Activated CD8-positive, alpha-beta memory T cell treated with anti-CD3 and anti-CD28 coated beads, Interleukin-2, amount 10 ng/mL, durations not matched to agents 7 days and 5 days (primary cell): ENCODE measurements at places on chromosomes 6 and 20. TPM values are rescaled to one million over a fixed set of nuclear protein-coding genes. Genes with fewer than 3 reads are reported as not detected.
A peak's percentile ranks its signal among the peaks of the same experiment; 100 is the strongest.

The TRIM10 gene
- not detected for total RNA-seq

DNA sequence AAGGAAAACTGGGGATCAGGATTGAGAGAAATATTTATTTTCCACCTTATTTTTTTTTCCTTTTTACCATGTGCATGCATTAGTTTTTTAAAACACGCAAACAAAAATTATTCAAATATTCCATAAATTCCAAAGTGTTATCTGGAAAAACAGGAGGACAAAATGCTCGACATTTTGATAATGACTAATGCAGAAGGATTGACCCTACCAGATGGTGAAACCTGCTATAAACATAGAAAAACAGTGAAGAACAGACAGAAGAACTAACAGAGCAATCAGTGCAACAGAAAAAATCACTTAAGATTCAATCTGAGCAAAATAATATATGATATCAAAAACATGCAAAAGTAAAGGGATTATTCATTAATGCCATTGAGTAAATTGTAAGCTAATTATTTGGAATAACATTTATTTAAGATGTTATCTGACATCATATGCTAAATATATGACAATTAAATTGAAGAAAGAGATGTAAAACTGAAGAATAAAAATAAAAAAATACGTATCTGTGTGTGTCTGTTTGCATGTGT is 218.4 kb downstream of the LMBRD1 start:
- DNase-seq, result no peak

The GPR6 gene
- total RNA-seq, result not detected

The COL21A1 gene
- not detected for total RNA-seq

The ZBTB12 gene
- total RNA-seq, result 3.3 TPM

DNA sequence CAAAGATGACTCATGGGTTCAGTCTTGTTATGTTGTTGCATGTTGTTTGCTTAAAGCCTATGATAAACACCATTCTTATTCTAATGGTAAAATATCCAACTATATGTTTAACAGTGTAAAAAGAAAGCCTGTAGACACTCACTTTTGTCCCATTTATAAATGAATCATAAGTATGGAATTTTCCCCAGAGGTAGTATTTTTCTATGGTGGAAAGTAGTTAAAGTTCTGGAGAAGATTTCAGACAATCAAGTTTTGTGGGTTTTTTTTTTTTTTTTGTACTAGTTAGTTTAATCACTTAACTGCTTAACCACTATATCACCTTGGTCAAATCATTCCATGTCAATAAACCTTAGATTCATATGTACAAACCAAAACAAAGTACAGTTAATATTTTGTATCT is 35.8 kb downstream of the PTCHD4 start:
- no peak for DNase-seq

The COL9A1 gene
- total RNA-seq, result not detected

The FAM209B gene
- 1.3 TPM for total RNA-seq

- no peak for DNase-seq
Measured at GRCh38 chr6:99022039-99022609, 74.4 kb upstream of the FBXL4 start.

The DUSP15 gene
- not detected for total RNA-seq

- DNase-seq, result no peak
Measured at GRCh38 chr6:127201321-127201720, 65.3 kb upstream of the RNF146 start.

DNA sequence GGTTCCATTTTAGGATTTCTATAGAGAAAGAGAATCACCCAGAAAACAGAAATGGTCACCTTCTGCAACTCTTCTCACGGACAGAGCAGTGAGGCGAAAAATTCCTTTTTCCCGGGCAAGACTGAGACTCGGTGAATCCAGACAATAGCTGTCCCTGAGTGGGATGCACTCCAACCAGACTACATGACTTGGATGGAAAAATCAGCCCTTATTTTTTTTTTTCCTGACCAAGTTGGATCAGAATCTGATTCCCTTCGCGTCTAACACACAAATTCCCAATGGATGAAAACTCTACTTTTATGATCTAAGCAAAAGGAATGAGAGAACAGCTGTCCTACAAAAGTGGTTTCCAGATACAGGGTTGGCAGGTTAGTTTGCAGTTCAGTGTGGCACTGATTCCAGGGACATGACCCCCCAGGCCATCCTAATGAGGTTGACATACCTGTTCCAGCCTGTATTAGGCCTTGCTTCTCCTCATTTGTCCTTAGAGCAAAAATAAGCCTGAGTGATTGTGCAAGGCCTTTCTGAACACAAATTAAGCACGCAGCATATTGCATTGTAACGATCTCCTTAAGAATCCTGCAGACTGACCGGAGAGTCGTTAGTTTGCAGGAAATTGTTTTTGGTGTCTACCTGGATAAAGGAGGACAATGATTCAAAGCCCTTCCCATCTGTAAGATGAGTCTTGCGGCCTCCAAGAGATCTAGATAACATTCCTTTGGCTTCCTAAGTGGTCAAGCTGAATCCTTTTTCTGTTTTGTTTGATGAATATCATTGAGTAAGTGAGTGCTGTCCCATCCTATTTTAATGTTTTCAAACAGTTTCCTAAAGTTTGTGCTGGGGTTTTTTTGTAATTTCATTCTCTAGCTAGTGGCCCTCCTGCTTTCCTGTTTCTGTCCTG is 1.5 kb upstream of the NEDD9 start:
- no peak for DNase-seq

DNA sequence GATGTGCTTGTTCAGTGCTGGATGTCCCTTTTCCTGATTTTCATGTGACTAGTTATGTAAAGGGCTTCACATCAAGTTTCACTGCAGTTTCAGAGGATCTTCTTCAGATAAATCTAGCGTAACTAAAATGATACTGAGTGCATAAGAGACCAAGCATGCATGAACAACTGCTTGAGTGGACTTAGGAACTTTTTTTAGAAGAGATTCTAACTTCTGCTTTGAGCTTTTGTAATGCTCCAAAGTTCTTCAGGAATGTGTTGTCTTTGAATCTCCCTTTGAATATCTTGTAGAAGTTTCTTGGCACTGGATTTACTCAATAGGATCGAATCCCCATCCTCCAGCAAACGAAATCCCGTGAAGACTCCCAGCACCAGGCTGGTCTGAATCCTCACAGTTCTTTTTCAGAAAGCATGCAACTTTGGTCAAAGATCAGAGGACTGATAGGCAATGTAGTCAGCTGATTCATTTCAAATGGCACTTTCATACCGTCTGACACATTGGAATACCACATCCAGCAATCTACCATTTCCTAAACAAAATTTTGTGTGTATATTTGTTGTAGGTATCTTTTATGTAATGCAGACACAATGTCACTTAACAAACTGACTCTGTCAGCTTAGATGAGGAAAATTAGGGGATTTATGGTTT is 33.2 kb downstream of the ENPP1 start:
- no peak for DNase-seq

The FAM209A gene
- 1.7 TPM for total RNA-seq

The SLC22A7 gene
- total RNA-seq, result not detected

The HCK gene
- total RNA-seq, result not detected

DNA sequence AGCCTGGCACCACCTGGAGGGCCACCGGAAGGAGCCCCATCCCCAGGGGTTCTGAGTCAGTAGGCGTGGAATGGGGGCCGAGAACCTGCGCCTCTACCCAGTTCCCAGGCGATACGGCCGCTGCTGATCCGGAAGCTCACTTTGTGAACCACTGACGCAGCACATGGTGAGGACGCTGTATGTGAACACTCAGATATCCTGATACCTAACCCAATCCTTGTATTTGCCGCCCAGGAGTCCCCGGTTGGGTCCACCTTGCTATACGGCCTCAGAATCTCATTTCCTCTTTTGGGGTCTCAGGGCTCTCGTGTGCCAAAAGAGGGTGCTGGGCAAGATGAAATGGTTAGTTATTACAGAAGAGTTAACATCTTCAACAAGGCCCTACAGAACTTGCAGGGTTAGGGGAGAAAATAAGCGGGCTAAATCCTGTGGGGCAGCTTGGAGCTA is 604 bp upstream of the RAB5IF start:
- DNase-seq, result peak; percentile 81

- DNase-seq, result no peak
Measured at GRCh38 chr20:5612581-5613301, 137.5 kb upstream of the SHLD1 start.

- no peak for DNase-seq
Measured at GRCh38 chr6:127216810-127217789, 49.6 kb upstream of the RNF146 start.

DNA sequence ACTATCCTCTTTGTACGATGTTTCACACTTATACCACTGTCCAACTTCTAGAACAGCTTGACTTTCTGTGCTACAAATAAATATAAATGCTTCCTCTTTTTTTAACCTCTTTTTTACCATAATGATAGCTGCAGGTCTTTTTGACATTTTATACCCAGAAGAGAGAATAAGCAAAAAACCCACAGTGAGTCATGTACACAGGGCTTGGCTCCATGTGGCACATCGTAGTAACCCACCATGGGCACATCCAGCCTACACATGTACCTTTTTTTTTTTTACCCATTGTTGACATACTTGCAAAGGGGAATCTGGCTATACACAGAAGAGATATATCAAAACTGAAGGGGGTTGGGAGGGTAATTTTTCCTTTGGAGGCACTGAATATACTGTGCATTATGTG is 59.5 kb upstream of the RSPO3 start:
- DNase-seq, result no peak

The C6orf58 gene
- not detected for total RNA-seq

- DNase-seq, result no peak
Measured at GRCh38 chr6:19158586-19158985, 678.6 kb upstream of the ID4 start.

DNA sequence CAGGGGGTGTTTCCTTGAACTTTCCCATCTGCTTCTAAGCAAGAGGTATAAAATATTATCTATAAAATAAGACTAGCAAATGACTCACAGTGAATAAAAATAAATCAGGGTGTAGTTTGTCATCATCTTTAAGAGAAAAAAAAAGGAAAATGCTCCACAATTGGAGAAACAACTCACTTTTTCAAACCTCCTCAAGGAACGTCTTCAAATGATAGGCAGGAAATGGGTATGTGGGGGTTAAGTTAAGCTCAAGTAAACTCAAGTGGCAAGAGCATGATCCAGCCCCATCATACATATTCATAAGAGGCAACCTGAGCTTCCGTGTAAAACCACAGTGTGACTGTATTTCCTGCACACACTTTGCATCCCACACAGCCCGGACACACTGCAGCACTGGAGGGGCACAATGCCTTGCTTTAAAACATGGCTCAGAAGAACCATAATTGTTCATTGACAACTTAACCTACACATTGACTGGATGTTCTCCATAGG is 58.5 kb upstream of the CEP85L start:
- peak; percentile 91 for DNase-seq

DNA sequence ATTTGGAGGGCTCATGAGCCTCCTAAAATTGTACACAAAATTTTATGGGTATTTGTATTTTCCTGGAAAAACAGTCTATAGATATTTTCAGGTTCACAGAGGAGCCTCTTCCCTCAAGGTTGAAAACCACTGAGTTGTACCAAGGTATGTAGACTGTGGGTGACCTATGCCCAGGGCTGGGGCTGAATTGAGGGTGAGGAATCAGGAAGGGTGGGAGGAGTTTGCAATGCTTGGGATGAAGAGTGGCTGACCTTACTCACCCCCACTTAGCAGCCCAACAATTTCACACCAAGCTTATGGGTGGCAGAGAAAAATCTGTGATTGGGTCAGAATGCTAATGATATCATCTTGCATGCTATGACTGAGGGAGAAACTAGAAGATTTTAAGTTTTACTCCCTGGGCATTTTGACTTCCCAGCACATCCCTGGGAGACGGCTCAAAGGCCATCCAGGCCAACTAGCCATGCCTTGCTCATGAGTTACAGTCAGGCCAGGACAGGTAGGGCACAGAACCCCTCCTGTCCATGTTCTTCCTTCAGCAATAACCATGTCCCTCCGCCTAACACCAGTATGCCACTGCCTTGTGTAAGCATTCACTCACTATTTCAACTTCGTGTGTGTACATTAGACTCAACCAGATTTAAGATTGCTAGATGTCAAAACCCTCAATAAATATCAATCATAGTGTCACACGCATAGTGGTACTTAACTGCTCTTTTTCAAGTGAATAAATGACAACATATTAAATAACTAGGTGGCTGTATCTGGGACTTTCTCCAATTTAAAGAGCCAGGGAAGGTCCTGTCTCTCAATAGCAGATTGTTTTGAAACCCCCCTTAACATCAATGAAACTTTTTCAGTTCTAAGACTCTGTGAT is 16.6 kb downstream of the ADTRP start:
- DNase-seq, result no peak

GRCh38 chr6:133099573-133099972 is 141.6 kb upstream of the EYA4 start:
- DNase-seq, result no peak

The SLC35D3 gene
- total RNA-seq, result not detected

DNA sequence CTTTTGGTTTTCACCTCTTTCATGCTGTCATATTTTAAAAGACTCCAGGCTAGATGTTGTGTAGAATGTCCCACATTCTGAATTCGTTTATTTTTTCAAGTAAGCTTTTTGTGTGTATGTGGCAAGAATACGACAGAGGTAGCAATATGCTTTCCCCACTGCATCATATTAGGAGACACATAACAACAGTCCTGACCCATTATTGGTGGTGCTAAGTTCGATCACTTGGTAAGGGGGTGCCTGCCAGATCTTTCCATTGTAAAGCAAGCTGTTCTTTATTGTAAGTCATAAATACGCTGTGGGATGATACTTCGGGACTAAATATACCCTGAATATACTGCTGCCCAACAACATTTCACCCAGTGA is 588 bp upstream of the NCOA3 start:
- no peak for DNase-seq

DNA sequence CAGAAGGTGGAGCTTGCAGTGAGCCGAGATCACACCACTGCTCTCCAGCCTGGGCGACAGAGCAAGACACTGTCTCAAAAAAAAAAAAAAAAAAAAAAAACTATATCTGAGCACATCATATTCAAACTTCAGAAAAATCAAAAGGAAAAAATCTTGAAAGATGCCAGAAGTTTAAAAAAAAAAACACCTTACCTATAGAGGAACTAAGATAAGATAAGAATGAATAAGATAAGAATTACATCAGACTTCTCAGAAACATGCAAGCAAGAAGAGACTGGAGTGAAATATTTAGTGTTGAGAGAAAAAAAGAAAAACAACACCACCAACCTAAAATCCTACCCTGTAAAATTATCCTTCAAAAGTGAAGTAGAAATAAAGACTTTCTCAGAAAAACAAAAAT is 116.8 kb upstream of the ARID1B start:
- no peak for DNase-seq

- DNase-seq, result no peak
Measured at GRCh38 chr6:135390458-135390857, 107.1 kb downstream of the AHI1 start.

DNA sequence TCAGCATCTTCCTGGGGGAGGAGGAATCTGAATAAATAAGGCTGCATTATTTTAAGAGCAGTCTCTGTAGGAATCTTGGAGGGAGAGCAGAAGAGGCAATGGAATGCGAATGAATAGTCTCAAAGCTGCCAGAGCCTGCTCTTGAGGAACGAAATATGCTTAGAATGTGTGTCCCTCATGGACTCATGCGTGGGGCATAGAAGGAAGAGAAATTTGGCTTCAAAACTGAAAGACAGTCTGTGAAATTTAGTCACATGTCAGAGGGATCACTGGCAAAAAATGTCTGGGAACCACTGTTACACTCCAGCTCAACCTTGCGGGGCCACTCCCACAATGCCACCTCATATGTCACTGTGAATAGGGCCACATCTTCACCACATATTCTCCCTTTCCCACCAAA is 95.5 kb downstream of the GJA10 start:
- no peak for DNase-seq

The C6orf163 gene
- total RNA-seq, result 1.8 TPM
